ENCODE measurements at places on chromosomes 1 and 21.

DNA sequence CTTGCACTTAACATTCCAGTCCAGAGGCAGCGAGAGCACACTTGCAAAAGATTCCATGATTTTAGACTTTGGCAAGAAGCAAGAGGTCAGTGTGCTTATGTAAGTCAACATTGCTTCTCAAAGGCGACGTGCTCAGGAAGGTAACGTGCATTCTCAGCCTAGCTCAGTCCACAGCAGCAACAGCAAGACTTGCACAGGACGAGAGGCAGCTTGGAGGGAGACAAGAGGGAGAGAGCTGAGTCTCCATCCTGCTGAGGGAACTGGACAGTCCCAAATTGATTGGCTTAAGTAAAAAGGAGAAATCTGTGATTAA lies 56.5 kb downstream of the PTP4A2 start:
- DNase-seq: no peak

DNA sequence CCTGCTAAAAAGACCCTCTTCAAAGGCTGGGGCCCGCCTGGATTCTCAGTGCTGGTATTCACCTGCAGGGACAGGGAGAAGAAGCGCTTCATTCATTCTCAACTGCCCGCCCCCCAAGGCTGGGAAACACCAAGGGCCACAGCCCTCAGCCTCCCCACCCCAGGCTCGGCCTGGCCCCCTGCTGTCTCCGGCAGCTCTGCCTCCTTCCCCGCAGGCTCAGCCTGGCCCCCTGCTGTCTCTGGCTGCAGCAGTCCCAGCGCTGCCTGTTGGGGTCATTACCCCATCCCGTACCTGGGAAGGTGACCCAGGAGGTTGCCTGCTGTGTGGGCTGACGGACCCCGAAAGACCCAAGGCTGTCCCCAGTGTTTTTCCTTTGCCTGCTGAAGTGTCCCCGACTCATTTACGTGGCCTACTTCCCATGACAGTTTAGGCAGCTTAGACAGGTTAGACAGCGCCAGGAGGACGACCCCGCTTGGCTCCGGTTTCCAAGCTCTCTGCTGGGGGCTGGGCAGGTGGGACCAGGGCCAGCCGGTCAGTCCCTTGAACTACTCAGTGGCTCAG lies 22.9 kb upstream of the CLSTN1 start:
- DNase-seq: no peak

- DNase-seq: no peak
Observed at GRCh38 chr1:241976229-241976628, 18.7 kb downstream of the BECN2 start.

- no peak for DNase-seq
Observed at GRCh38 chr1:244022311-244022710, 28.8 kb upstream of the ZBTB18 start.

- no peak for DNase-seq
Observed at GRCh38 chr1:217369996-217370551, 260.8 kb downstream of the GPATCH2 start.

GRCh38 chr1:150829751-150830150 lies 21.7 kb upstream of the CTSK start:
- DNase-seq: no peak

GRCh38 chr1:21724098-21724497 lies 54.9 kb upstream of the RAP1GAP start:
- DNase-seq: no peak

- no peak for DNase-seq
Observed at GRCh38 chr21:16789636-16790035, 723.2 kb upstream of the CXADR start.

GRCh38 chr1:186443638-186444037 lies 17.3 kb downstream of the PDC start:
- DNase-seq: no peak

GRCh38 chr1:33960188-33960895 lies 96.5 kb downstream of the HMGB4 start:
- DNase-seq: no peak

DNA sequence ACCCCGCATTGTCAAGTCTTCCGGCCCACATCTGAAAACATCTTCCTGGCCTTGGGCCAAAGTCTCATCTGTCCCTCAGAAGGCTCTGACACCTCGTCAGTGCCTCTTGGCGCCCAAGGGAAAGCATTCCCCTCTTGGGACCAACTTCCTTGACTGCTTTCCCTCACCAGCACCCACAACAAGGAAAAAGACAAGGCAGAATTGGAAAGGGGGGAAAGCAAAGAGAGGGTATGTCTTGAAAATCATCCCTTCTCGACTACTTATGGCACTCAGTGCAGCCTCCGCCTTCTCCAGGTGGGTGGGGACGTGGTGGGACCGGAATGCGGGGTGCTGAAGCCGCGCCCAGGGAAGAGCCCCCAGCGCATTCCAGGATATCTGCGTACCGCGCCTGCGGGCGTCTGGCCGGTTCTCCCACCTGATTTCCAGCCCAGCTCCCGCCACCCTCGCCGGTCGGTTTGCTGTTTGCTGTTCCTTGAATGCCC lies 554 bp upstream of the SLC39A1 start:
- DNase-seq: no peak

DNA sequence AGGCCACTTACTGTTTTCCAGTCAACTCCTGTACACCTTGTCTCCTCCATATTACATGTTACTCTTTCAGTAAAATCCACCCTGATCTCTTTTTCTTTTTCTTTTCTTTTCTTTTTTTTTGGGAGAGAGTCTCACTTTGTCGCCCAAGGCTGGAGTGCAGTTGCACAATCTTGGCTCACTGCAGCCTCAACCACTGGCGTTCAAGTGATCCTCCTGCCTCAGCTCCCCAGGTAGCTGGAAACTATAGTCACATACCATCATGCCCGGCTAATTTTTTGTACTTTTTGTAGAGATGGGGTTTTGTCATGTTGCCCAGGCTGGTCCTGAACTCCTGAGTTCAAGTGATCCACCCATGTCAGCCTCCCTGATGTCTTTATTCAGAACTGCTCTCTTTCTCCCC lies 57.8 kb downstream of the CYYR1 start:
- no peak for DNase-seq

- no peak for DNase-seq
Observed at GRCh38 chr1:110069404-110070281, 829 bp downstream of the ALX3 start.

DNA sequence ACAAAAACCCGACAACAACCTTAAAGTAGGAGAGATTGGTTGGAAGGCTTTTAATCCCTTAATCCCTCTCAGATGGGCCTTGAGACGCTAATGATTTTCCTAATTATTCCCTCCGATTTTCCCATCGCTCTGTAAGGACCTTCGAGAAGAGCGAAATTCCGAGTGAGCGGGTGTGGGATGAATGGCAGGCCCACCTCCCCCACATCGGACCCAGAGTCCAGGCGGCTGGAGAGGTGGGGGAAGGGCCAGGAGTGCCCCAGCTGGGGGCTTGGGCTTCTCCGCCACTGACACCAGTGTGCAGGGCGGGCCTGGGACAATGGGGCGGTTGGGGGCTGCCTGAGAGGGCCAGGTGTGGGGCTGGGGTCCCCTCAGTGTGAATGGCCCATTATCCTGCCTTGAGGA lies 23.4 kb downstream of the RHBG start:
- DNase-seq: no peak

DNA sequence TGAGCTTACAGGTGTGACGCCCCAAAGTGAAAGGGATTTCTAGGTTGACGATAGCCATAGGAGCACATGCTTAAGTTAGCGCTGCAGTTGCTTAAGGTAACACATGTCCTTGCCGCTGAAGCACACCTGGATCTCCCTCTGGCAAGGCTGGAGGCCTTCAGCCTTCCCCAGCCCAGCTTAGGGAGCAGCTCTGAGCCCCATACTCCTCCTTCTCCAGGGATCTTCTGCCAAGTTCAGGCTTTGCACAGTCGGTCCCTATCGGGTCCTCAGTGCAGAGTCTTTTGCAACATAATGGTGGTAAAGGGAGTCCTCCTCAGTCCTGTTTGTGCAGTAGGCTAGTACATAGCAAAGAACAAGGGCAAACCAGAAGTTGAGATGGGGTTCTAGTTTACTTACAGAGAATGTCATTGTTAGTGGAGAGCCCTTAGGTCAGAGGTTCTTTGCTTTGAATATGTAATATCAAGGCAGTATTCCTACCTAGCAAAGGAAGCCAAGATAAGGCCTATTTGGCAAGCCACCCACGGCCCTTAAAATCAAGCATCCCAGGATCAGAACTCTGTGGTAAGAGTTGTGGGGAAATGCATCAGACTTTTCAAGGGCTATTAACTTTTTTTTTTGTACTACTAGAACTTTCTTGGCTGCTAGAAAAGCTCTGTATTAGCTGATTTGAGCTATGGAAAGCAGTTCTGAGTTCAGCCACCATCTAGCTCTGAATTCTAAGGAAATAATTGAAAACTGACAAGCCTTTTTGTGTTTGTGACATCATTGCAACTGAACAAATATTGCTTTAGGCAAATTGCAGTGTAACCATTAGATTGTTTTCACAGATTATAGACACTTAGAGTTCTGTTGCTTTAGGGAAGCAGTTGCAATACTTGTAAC lies 1.4 kb downstream of the EVA1C start:
- DNase-seq: no peak

- no peak for DNase-seq
Observed at GRCh38 chr1:84665703-84666317, 24.5 kb downstream of the SSX2IP start.

DNA sequence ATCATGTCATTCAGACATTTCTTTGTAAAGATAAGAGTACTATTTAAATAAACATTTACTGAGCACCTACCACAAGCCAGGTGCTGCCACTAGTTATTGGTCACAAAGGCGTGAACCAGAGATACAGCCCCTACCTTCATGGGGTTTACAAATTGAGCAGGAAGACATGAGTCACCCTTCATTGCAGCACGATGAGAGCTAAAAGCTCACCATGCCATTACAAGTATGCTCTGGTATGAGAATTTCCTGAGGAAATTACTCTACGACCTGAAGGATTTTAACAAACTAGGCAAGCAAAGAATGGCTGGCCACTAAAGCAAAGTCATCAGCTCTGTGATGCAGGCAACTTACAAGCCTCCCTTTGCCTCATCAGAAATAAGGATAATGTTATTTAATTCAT lies 346.8 kb downstream of the BRINP2 start:
- DNase-seq: no peak

- no peak for DNase-seq
Observed at GRCh38 chr1:71831646-71832045, 450.7 kb downstream of the NEGR1 start.

DNA sequence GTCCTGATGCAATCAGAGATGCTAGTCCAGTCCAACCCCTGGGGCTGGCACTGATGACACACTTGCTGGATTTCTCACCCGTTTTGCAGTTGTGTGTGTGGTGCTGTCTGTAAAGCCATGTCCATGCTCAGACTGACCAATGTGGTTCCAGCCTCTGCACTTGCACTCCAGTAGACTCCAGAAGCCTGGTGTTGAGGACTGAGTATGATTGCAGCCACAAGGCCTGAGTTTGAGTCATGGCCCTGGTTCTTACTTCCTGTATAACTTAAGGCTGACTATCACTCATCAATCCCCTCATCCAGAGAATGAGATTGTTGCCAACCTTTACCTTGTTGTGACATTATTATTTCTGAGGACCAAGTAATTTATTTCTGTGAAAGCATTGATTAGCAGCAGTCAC lies 34.8 kb upstream of the IKBKE start:
- no peak for DNase-seq

DNA sequence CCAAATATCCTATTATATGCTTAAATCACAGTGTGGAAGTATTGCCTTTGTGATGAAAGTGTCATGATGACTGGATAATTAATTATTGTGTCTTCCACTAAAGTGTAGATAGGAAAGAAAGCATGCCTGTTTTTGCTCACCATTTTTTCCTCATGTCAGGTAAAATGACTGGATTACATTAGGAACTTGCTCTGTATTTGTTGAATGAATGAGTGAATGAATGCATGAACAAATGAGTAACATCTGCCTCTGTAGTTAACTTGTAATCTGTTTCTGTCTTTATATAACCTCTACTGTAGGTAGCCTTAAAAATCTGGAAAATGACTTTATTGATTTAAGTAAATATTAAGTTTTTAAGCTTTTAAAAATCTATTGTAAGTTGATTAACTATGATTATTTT lies 2.9 kb upstream of the PTPRC start:
- DNase-seq: no peak

DNA sequence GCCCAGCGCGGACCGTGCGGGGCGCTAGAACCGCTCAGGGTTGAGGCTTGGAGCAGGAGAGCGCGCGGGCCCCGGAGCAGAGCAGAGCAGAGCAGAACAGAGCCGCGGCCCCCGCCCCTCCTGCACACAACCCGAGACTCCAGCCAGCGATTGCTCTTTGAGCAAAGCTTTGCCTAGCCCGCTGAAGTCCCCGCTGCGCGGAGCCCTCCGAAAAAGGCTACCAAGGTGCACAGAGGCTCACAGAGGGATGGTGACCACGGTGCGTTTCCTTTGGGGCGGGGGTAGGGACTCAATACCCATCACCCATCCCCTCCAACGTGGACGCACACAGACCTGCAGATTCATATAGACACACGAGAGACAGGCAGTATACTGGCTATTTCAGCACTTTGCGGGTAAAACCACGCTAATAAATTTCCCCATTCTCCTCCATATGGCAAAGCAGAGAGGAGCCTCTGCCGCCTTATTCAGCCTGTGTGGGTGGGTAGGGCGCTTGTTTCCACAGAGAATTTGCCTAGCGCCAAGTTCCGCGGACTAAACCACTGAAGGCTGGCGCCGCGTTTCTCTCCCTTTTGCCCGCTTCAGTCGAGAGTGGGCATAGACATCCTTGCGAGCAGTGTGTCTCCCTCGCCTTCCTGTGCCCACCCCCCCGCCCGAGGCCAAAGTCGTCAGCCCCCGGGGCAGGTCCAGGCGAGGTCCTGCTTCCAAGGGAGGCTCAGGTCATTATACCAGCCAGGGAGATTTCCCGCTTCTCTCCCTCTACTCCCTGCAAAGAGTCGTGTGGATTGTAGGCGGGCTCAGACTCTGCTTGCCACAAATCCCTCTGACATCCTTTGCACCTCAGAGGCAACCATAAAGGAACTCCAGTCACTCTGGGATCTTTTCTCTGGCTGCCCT lies 8.5 kb downstream of the HLX start:
- DNase-seq: no peak

DNA sequence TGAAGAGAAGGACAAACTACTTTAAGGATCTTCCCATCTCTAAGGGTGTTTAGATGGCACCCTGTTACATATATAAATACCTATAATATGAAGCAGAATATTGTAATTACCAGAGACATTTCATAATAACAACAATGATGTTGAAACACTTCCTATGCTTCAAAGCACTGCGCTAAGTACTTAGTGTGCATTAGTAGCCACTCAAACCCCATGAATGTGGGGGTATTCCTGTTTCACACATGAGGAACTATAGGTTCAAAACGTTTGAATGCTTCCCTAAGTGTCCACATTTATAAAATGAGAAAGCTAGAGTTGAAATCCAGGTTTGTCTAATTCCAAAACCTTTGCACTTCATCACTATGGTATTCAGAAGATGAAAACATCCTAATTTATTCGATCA lies 18.5 kb upstream of the OR10J5 start:
- no peak for DNase-seq
